ENCODE measurements at places on chromosomes 16 and 17.

DNA sequence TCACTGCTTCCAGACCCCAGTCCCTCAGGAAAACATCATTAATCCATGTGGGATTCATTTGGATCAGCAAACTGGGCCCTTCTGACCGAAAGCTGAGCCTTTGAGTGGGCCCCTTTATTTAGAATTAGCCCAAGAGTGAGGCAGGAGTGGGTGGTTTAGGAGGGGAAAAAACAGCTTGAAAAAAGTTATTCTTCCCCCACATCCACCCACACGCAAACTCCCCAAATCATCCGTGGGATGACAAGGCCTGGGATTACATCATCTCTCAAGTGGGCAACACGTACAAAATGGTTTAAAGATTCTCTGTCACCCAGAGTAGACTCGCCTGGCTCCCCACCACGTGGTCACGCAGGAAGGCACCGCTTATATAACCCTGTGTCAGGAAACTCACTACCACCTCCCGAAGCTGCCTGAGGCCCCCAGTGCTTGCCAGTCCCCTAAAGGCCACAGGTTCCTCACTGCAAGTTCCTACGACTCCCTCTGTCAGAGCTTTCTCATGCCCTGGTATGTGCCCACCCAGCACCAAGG is 27.6 kb downstream of the GSG1L start:
- DNase-seq, result no peak

DNA sequence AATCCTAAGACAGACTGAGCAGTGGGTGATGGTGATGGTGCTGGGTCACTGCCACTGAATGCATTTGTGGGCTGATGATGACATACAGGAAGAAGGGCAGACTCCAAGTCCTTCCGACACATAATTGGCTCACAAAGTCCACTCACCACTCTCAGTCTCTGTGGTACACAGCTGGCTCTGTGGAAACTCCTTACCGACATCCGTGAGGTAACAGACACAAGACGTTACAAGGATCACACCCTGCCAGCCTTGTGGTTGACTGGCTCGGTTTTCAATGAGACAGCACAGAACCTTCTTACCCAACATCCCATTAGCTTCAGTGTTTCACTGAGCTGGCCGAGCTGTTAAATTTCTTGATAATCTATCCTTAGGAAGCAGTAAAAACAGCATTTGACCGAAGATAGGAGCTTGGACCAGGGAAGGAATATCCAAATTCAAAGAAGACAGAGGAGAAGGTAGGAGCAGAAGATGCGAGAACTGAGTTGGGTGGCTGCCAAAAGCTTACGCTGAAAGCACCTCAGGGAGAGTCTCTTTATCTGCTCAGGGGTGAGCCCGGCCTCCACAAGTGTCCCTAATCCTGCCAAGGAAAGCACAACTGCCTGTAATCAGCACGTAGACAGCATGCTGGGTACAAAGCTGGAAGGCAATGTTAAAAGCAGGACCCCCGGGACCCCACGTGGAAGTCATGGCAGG is 5.5 kb upstream of the MXRA7 start:
- DNase-seq, result no peak

DNA sequence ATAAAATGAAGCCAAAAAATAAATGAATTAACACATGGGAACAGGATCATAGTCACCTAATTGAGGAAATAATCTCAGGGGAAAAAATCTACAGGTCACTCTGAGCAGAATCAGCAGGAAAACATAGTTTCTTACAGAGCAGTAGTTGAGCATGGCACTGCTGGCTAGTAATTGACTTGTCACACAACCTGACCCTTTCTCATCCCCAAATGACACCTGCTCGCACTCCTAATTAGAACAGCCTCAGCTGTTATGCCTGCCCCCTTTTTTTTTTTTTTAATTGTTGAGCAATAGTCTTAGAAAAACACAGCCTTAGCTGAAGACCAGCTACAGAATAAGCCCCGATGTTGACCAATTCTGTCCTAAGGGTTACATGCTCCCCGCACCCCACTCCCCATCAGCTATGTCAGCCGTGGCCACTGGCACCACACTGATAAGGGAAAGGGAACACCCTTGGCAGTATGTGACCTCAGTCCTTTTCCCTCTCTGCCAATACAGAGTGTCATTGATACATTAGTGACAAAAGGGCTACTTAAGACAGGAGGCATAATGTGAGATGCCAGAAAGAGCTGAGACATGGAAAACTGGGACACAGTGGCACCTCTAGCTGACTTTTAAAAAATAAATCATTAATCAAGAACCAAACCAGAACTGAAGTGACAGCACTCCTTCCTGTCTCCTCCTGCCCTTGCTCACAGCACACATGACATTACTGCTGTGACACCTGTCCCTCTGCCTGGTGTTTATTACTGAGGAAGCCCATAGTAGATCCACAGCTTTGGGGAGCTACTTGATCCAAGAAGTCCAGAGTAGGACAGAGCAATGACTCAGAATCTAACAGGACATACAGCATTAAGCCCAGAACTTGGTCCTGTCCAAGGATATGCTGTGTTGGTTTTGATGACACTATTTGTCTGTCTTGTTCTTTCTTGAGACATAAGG is 41.7 kb downstream of the WDR59 start:
- DNase-seq, result no peak

GRCh38 chr16:58661199-58661830 is 23.3 kb downstream of the SLC38A7 start:
- DNase-seq, result peak; percentile 56

- DNase-seq, result peak; percentile 35
Measured at GRCh38 chr17:66829386-66829864, 5.5 kb upstream of the CACNG5 start.

DNA sequence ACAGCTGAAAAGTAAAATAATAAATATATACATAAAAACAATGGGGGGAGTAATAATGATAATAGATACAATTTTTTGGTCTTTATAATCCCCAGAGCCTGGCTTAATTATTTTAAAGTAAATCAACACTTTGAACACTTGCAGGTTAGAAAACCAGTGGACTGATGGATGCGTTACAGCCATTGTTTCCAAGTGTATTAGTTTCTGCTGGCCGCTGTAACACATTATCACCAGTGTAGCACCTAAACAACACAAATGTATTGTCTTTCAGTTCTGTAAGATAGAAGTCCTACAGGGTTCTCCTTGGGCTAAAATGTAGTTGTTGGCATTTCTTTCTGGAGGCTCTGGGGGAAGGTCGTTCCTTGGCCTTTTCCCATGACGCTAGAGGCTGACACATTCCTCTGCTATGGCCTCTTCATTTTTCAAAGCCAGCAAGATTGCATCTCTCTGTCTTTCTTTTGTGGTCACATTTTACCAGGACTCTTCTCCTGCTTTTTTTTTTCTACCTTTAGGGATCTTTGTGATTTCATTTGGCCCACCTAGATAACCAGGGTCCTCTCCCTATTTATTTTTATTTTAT is 116.8 kb downstream of the WWOX start:
- DNase-seq, result no peak

- no peak for DNase-seq
Measured at GRCh38 chr16:77290451-77291115, 91.4 kb downstream of the SYCE1L start.

- DNase-seq, result no peak
Measured at GRCh38 chr16:85620374-85620773, 7.3 kb downstream of the GSE1 start.

DNA sequence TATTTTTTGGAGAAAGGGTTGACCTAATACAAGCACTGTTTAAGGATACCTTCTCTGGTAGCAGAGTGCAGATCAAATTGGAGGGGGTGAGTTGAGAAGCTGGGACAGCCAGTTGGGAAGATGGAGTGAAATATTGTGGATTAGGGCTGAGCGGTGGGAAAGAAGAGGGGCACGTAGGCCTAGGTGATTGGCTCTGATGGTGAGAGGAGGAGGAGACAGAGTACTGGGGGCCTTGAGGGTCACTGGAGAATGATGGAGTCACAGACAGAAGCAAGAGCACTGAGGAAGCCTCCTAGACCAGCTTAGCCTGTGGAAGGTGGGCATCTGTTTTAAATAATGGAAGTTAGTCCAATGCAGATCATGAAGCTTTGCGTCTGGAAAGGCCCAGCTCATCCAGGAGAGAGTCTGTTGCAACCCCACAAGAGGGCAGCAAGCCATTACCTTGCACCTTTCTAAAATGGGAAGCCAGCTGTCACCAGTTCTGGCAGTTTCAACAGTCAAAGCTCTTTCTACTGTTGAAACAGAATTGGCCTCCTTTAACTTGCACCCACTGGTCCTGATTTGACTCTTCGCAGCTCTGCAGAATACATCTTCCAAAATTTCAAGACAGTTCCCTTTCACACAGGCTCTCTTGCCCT is 11.8 kb downstream of the SLC9A5 start:
- no peak for DNase-seq

DNA sequence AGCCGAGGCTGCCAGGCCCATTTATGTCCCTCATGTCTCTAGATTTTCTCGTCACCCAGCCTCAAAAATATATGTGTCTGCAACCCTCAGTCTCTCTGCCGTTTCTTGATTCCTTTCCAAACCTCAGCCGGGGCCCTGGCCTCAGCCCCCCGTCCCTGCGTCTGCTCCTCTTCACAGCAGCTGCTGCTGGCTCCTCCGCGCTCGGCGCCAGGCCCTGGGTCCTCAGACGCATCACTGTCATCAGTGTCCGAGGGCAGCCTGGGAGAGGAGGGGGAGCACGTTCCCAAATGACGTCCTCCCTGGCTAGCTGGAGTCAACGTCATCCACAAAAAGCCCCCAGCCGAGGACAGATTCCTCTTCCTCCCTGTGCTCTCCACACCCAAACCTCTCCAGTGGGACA is 2.3 kb downstream of the TSR3 start:
- no peak for DNase-seq

DNA sequence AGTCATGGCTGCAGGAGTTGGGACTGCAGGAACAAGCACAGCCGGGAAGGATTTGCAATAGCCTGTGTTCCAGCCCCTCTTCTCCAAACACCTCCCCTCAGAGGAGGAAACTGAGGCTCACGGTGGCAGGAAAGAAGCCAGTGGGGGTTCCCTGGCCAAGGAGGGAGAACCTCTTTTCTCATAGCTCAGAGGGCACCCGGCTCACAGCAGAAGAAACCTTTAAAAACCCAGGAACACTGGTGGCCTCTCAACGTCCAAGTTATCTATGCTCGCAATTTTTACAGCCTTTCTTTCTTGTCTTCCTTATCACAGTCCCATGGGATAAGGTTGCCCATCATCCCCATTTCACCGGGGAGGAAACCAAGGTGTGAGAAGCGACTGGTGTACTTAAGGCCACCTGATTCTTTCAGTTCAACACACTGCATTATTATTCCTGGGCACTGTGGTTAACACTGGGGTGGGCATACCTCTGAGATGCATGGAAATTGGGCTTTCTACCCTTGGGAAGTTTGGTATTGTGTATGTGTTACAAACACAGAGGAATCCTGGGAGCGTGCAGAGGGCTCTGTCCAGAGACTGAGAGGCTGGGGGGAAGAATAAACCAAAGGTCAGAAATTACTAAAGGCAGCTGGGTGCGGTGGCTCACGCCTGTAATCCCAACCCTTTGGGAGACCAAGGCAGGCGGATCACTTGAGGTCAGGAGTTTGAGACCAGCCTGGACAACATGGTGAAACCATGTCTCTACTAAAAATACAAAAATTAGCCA is 791 bp upstream of the ZNF629 start:
- DNase-seq, result no peak

GRCh38 chr16:56356276-56357240 is 68.8 kb downstream of the AMFR start:
- DNase-seq, result peak; percentile 96

- DNase-seq, result no peak
Measured at GRCh38 chr17:4109449-4109848, 33.4 kb downstream of the ZZEF1 start.

- DNase-seq, result no peak
Measured at GRCh38 chr16:68090533-68090932, 5.4 kb downstream of the NFATC3 start.

- DNase-seq, result no peak
Measured at GRCh38 chr17:79544142-79544914, 66.5 kb downstream of the RBFOX3 start.

DNA sequence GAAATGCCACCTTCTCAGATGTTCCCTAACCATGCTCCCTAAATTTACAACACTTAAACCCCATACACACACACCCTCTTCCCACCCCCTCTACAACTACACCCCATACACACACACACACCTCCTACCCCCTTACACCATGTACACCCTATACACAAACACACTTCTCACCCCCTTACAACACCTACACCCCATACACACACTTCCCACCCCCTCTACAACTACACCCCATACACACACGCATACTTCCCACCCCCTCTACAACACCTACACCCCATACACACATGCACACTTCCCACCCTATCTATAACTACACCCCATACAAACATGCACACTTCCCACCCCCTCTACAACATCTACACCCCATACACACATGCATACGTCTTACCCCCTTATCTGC is 172.0 kb downstream of the SLC39A11 start:
- no peak for DNase-seq

GRCh38 chr16:48636521-48636920 is 26.5 kb upstream of the N4BP1 start:
- DNase-seq, result no peak

- DNase-seq, result no peak
Measured at GRCh38 chr17:63290351-63290750, 155.8 kb downstream of the CYB561 start.

GRCh38 chr16:19980632-19981265 is 92.9 kb downstream of the GPR139 start:
- peak; percentile 15 for DNase-seq

- no peak for DNase-seq
Measured at GRCh38 chr17:17093764-17094163, 51.5 kb downstream of the MPRIP start.

DNA sequence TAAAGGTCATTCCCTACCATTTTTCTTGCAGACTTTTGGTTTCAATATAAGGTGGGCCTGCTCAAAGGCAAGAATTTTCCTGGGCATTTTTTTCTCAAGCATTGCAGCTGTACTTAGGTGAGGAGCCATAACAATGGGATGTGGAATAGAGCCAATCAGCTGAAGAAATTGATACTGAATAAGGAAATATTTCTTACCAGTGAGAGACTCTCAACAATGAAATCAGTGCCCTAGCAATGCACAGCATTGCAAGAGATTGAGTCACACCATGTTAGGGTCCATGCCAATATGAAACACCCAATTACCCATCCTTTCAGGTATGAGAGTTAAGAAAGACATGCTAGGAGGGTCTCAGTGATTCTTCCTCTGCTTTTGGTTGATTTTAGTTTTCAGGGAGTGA is 237.6 kb downstream of the SOX9 start:
- no peak for DNase-seq

DNA sequence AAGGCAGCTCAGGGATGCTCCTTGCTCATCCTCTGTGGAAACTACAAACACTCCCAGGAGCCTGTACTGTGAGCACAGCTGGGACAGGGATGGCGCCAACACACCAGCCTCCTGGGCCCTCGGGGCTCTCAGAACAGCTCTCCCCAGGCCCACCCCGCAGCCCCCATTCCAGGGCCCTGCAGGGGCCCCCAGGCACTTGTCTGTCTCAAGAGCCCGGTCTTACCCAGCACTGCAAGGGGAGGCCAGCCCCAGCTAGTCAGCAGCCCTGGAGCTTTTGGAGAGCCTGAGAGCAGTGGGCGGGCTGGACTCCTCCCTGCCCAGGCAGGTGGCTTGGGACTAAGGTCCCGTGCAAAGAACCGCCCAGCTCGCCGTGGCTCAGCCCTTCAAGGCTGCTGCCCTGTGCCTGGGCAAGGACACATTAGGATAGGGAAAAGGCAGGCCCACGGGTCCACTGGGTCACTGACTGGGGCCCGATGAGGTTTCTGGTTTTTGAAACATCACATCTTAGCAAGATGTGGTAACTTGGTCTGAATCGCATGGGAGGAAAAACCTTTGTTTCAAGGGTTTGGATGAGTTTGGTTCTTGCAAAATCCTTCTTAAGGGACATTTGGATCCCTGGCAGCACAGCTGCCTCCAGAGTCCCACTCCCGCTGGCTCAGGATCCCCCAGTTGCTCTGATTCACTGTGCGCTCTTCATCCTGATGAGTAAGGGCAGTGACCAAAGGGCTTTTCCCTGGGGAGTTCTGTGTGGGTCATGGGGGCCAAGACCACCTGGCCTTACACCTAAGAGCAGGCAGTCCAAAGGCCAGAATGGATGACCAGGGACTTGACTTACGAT is 2.8 kb downstream of the DNASE1L2 start:
- no peak for DNase-seq
